IMR-90 (cell line): ENCODE measurements at places on chromosomes 3 and 15. TPM values are rescaled to one million over a fixed set of nuclear protein-coding genes. Genes with fewer than 3 reads are reported as not detected.
A peak's percentile ranks its signal among the peaks of the same experiment; 100 is the strongest.

DNA sequence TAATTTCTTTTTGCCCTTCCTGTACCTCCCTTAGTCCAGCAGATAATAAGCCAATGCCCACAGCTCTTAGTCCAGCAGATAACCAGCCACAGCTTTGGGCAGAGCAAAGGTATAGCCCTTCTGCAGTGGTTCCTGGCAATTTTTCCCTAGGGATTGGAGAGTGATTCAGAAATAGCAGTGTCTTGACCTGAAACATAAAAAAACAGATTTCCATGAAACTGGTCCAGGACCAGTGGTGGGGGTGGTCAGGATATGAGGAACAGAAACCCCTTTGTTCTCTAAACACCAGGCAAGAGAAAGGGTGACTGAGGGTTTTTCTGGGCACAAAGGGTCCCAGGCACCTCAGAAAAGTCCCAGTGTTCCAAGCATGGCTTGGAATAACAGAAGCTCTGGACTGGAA, 103.4 kb downstream of the ARRDC4 start:
- DNase-seq = no peak

DNA sequence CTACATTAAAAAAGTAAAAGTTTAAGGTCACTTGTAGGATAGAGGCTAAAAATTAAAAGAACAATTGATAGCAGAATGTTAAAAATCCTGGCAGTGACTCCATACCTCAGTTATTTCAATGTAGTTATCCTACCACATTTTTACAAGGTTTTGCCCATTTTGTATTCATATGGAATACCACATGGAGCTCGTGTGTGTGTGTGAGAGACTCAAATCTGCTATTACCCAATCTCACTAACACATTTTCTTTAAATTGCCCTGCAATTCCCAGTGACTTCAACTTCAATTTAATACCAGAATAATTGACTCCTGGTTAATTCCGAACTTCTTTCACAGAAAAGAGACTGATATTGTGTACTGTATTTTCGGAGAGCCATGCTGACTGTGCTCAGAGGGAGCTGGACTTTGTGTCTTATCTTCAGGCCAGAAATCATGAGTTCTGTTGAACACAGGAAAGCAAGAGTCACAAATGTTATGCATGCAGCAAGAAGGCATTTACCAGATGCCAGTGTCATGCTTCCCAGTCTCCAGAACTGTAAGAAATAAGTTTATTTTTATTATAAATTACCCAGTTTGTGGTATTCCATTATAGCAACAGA, 529.0 kb upstream of the NECTIN3 start:
- DNase-seq = peak; percentile 28

DNA sequence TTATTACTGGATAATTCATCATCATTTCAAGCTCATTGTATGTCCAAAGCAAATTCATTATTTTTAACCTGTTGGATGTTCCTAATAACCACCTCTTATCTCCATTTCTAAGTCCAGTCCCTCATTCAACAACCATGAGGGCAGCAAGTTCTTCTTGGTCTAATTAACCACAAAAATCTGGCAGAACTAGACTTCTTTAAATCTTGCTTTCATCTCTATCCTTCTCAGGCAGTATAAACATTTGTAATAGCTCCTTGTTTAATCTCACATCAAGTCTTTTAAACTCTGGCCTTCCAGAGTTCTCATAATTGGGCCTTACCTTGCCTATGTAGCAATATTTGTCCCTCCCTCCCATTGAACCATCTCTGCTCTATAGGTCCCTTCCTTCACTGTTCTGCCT, 17.0 kb upstream of the GHSR start:
- no peak for DNase-seq

- no peak for DNase-seq
Observed at GRCh38 chr3:37752649-37753025, 109.0 kb upstream of the CTDSPL start.

GRCh38 chr3:157566596-157566995, 63.4 kb upstream of the VEPH1 start:
- DNase-seq = no peak

GNAI2 gene
- total RNA-seq = 816 and 867 TPM in 2 replicates
